ENCODE measurements at places on chromosomes 11 and 22.

DNA sequence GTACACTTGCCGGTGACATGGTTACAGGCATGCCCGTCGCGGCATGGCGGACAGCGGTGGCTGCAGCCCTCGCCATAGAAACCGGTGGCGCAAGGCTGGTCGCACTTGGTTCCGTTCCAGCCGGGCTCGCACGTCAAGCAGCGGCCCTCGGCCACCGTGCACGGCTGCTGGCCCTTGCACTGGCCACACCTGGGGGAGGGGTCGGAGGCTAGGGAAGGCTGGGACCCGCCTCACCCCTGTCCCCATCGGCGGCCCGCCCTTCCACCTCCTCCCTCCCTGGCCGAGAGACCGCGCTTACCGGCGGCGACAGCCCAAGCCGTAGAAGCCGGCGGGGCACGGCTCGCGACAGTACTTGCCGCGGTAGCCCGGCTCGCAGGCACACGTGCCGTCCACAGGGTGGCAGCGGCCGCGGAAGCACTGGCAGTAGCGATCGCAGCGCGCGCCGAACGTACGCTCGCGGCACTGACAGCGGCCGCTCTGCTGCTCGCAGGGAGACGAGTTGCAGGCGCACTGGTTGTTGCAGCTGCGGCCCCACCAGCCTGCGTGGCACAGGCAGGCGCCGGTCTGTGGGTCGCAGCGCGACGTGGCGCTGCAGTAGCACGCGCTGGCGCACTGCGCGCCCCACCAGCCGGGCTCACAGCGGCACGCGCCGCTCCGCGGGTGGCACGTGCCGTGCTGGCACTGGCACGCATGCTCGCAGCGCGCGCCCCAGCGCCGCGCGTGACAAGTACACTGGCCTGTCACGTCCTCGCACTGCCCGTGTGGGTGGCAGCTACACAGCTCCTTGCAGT lies 6.7 kb downstream of the SCARF2 start:
- DNase-seq: peak; percentile 79

- DNase-seq: no peak
Observed at GRCh38 chr11:89545691-89546090, 54.5 kb upstream of the NOX4 start.

GRCh38 chr11:77959434-77959833 lies 35.0 kb downstream of the INTS4 start:
- DNase-seq: no peak

- DNase-seq: no peak
Observed at GRCh38 chr22:46455446-46455845, 82.0 kb downstream of the CELSR1 start.

GRCh38 chr22:46027211-46028105 lies 50.5 kb upstream of the WNT7B start:
- DNase-seq: peak; percentile 28

GRCh38 chr11:16195651-16196050 lies 160.7 kb downstream of the SOX6 start:
- no peak for DNase-seq

GRCh38 chr22:20970939-20971657 lies 4.0 kb downstream of the AIFM3 start:
- no peak for DNase-seq

DNA sequence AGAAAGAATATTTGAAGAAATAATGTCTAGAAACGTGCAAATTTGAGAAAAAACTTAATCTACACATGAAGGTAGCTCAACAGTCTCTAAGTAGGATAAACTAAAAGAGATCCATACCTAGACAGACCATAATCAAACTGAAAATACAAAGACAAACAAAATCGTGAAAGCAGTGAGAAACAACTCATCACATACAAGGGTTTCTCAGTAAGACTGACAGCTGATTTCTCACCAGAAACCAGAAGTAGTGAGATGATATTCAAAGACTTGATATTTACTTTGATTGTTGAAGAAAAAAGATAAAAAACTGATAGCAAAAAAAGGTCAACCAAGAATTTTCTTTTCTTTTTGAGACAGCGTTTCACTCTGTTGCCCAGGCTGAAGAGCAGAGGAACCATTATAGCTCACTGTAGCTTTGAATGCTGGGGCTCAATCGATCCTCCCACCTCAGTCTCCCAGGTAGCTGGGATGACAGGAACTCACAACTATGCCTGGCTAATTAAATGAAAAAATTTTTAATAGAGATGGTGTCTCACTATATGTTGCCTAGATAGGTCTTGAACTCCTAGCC lies 17.4 kb downstream of the NPAT start:
- DNase-seq: no peak

- DNase-seq: no peak
Observed at GRCh38 chr11:8989453-8989852, 14.3 kb downstream of the NRIP3 start.

- peak; percentile 7 for DNase-seq
Observed at GRCh38 chr22:28268171-28268570, 349.1 kb upstream of the PITPNB start.

GRCh38 chr11:112455791-112456190 lies 195.1 kb upstream of the PLET1 start:
- peak; percentile 58 for DNase-seq

GRCh38 chr22:29032014-29032475 lies 29.6 kb downstream of the C22orf31 start:
- no peak for DNase-seq

DNA sequence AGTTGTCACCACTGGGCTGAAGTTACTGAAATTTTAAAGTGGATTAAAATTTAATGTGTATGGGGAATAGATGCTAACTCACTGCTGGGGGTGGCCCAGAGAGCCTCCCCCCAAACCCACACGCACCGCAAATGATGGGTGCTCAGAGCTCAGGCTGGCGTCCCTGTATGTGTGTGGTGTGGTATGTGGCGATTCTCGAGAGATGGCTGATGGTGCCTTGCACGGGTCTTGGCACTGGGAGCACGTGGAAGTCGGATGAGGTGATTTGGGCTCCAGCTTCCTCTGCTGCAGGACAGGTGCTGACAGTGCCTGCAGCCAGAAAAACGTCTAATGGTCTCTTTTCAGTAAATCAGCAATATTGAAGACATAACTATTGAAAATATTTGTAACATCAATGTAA lies 1473.3 kb downstream of the TBC1D22A start:
- no peak for DNase-seq
